PC-9 (cell line): ENCODE measurements at places on chromosomes 5 and 9. TPM values are rescaled to one million over a fixed set of nuclear protein-coding genes. Genes with fewer than 3 reads are reported as not detected.

DNA sequence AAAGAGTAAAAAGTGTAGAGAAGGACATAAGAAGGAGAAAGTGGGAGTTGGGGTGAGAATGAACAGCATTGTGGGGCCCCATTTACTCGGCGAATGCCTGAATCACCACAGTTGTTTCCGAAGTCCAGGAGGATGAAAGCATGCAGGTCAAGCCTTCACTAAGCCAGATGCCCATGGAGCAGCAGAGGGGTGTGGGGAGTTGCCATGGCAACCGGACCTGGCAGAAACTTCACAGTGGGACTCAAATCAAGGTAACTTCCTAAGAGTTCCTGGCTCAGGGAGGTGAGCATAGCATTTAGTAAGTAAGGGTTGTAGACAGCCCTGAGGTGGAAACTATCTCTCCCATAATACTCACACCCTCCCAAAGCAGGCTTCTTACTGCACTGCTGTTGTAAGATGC, 357.1 kb downstream of the TRIM32 start:
- no peak for DNase-seq

Gene ANKRD34B
- total RNA-seq = 0.15 and 0.26 TPM in 2 replicates

Gene SH3RF2
- 30.9 and 37.2 TPM in 2 replicates for total RNA-seq

DNA sequence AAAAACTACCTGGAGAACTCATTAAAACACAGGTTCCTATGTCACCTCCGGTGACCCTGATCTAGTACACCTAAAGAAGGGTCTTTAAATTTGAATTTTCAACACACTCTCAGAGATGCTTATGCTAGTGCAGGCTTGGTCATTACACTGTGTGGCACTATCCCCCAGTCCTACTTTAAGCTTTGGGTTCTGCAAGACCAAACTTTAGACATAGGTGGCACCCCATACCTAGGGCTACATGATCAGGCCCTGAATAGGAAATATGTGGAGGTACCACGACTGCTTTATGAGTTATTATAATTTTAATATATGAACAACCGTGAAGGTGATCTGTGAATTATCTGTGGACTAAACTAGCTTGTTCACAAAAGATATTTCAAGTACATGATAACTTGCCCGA, 201.3 kb upstream of the OR13F1 start:
- no peak for DNase-seq

- DNase-seq = no peak
Observed at GRCh38 chr5:133287500-133287899, 235.7 kb downstream of the HSPA4 start.

GRCh38 chr5:172946146-172946545, 13.1 kb upstream of the RPL26L1 start:
- no peak for DNase-seq

DNA sequence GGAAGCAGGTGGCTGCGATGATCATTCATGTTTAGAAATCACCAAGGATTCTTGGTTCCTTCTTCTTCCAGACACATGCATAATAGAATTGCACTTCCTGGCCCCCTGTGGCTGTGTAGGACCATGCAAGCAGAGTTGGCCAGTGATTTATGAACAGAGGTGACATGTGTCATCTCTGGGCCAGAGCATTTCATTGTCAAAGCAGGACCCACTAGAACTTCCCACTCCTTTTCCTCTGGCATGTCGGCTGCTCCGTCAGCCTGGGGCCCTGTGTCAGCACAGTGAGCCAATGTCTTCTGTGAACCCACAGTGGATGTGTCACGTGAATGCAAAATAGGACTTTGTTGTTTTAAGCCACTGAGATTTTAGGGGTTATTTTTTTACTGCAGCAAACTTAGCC, 59.2 kb downstream of the HSD17B3 start:
- DNase-seq = no peak

GRCh38 chr9:115540091-115540490, 422.1 kb upstream of the TNC start:
- DNase-seq = no peak

DNA sequence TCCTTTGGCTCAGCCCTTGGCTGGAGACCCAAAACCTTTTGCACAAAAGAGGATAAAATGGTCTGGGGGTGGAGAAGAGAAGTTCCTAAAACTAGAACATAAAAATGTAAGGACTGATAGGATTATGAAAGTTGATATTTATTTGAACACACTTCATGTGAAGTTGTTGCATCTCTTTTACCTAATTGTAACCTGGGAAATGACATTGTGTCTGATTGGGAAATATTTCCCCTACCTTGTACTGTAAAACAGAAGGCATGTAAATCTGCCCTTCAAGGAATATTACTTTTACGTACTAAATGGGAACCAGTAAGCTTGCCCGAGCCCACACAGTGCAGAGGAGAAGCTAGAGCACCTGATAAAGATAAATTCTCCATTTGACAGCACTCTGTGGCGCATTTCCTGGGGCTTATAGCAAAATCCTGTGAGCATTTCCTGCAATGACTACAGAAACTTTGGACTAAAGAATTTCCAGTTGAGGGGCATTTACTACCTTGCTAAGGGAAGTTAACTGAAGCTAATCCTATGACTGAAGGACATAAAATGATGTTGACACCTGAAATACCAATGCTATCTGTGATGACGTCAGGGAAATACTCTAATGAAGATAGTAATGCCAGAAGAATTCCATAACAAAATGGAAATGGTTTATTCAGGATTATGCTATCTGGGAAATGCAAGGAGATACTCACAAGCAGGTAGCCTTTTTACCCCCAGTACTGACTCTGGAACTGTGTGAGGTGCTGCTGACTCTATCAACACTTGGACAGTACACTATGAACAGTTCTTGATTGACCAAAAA, 78.3 kb upstream of the LIFR start:
- no peak for DNase-seq
